ENCODE measurements at places on chromosomes 7 and 10. TPM values are rescaled to one million over a fixed set of nuclear protein-coding genes. Genes with fewer than 3 reads are reported as not detected.

SLC29A4 gene
- total RNA-seq = 17.4 TPM

MKX gene
- total RNA-seq = 1.1 TPM

AKR1E2 gene
- total RNA-seq = 18.5 TPM

ITPRID1 gene
- total RNA-seq = not detected

CUBN gene
- total RNA-seq = 31.0 TPM

TDRD1 gene
- 0.22 TPM for total RNA-seq

MOGAT3 gene
- total RNA-seq = not detected

FAM25G gene
- not detected for total RNA-seq

GRCh38 chr7:131721660-131722059 is 165.2 kb upstream of the PODXL start:
- no peaks in the 10 kb centered on the region for H3K36me3 ChIP-seq
- H3K27ac ChIP-seq = no peak overlapping the region
- DNase-seq = no peak
- H3K27me3 ChIP-seq = no peaks in the 10 kb centered on the region
- no peak overlapping the region for H3K4me3 ChIP-seq

DNA sequence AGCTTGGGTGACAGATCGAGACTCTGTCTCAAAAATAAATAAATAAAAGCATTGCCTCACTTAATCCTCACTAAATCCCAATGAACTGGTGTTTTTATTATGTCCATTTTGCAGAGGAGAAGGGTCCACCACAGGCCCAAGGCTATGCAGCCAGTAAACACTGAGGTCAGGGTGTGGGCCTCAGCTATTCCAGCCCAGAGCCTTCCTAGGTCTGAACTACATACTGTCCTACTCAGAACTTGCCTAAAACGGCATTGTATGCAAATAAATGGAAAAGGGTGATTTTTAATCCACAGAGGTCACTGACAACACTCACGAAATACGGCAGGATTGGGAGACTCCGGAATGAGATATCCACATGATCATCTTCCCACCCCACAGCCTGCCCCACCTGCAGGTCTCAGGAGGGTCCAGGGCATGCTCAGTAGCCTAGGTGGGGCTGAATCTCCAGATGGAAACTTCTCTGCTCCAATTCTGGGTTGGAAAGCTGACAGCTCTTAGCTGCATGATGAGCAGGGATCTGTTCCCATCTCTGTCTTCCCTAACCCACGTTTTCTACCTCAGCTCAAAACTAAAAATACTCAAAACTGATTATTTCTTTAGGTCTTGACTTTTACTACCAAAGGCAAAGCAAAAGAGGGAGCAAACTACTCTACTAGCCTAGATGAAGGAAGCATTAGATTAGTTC is 121.0 kb downstream of the SORBS1 start:
- H3K27me3 ChIP-seq = no peaks in the 10 kb centered on the region
- H3K36me3 ChIP-seq = no peaks in the 10 kb centered on the region
- no peak overlapping the region for H3K4me3 ChIP-seq

GRCh38 chr10:86313621-86314041 is 53.0 kb downstream of the GRID1 start:
- H3K27me3 ChIP-seq = no peaks in the 10 kb centered on the region
- peak; percentile 62 for DNase-seq
- peak overlapping the region; percentile 27 for H3K27ac ChIP-seq

DNA sequence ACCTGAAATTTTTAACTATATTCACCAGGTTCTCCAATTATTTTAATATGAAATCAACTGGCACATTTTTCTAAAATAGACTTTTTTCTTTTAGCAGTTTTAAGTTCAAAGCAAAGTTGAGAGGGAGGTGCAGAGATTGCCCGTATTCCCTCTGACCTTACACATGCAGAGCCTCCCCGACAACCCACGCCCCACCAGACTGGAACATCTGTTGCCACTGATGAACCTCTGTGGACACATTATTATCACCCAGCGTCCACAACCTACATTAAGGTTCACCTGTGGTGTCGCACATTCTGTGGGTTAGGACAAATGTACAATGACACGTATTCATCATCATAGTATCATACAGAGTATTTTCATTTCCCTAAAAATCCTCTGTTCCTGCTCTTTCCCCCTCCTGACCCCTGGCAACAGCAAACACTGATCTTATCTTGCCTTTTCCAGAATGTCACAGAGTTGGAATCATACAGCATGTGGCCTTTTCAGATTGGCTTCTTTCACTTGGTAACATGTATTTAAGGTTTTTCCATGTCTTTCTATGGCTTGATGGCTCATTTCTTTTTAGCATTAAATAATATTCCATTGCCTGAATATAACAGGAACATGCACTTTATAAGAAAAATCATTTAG is 37.1 kb downstream of the COBL start:
- no peaks in the 10 kb centered on the region for H3K36me3 ChIP-seq
- no peak for DNase-seq
- H3K4me1 ChIP-seq = no peaks in the 10 kb centered on the region
- H3K27me3 ChIP-seq = no peaks in the 10 kb centered on the region

- no peak overlapping the region for H3K4me3 ChIP-seq
- H3K36me3 ChIP-seq = no peaks in the 10 kb centered on the region
- H3K27me3 ChIP-seq = no peaks in the 10 kb centered on the region
- H3K27ac ChIP-seq = no peak overlapping the region
Measured at GRCh38 chr7:45650404-45651394, 76.5 kb downstream of the ADCY1 start.

GRCh38 chr7:154864523-154864891 is 138.4 kb downstream of the PAXIP1 start:
- H3K4me1 ChIP-seq = no peaks in the 10 kb centered on the region
- no peak overlapping the region for H3K4me3 ChIP-seq
- H3K27me3 ChIP-seq = no peaks in the 10 kb centered on the region
- no peak for DNase-seq

DNA sequence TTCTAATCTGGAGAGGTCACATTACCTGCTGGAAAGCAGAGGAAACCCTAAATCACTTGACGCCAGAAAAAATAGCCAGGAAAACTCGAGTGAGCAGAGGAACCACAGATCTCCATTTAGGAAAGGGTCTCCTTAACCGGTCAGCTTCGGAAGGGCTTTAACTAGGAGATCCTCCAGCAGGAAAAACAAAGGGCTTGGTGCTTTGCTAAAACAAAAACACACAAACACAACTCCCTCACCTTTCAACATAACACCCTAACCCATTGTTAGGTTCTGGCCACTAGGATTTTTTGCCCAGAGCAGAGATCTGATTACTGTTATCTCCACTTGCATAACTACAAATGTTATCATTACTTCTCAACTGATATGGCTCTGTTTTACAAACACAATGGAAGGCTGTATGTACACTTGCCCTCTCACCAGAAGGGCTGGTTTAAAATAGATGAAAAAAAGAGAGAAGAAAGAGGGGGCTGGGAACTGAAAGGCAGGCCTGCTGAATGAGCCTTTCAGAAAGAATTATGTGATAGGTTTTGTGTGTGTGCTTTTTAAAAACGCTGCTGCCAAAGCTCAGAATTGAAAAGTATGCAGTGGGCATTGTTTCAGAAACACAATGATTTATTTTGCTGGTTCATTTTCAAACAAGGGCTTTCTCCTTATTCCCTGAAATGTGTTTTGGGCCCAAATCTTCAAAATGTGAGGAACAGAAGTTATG is 161.5 kb downstream of the FGFR2 start:
- no peak overlapping the region for H3K4me3 ChIP-seq
- no peak for DNase-seq
- peak overlapping the region; percentile 27 for H3K27ac ChIP-seq
- no peaks in the 10 kb centered on the region for H3K36me3 ChIP-seq

DNA sequence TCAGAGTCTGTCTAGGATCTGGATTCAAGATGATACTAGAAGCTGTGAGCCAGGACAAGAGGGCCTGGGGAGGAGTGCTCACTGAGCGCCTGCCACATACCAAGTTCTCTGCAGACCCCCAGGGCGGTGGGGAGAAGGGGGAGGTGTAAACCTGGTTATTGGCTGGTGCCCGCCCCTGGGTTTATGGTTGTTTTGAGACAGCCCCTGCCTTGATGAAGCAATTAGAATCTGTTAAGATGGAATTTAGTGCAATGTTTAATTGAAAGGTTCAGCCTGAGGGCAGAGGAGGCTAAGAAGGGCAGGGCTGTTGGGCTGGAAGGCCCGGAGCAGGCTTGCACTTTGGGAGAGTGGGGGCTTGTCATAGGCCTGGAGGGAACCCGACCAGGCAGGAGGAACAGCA is 42.7 kb downstream of the PRF1 start:
- DNase-seq = no peak
- peaks cover 11% of the 10 kb centered on the region for H3K4me1 ChIP-seq
- no peaks in the 10 kb centered on the region for H3K27me3 ChIP-seq
- no peaks in the 10 kb centered on the region for H3K36me3 ChIP-seq
- H3K4me3 ChIP-seq = no peak overlapping the region

- DNase-seq = no peak
- H3K4me3 ChIP-seq = no peak overlapping the region
- H3K36me3 ChIP-seq = no peaks in the 10 kb centered on the region
Measured at GRCh38 chr7:96685353-96685752, 24.3 kb downstream of the SEM1 start.

DNA sequence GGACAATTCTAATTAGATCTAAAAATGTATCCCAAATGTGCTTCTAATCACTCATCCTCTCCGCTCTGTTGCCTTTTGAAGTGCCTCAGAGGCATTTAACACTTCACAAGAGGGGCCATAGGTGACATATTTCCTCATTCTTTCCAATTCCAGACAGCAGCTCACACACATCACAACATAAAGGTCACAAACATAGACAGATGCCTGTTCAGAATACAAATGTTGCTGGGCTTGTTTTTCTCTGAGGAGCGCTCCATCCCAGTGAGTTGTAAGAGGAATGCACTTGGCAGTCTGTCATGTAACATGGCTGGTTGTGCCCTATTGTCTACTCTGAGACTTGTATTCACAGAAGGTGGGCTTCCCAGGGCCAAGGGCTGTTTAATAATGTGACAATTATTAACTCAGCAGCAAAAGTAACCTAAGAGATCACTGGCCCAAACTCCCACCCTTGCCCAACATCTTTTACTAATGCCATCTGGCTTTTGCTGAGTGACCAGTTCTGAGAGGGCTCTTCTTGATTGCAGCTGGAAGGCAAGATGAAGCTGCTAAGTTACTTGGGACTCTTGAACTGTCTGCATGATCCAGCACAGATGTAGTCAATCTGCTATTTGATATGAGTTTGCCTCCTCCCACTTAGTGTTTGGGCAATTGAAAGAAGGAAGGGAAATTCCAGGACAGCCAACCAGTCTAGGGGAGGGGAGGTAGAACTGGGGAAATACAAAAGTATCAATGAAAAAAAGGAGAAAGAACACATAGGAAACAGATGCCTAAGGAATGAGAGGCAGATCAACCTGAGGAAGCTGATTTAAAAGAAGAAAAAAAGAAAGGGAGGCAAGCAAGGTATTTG is 13.6 kb downstream of the PON2 start:
- no peaks in the 10 kb centered on the region for H3K27me3 ChIP-seq
- H3K27ac ChIP-seq = no peak overlapping the region
- no peaks in the 10 kb centered on the region for H3K36me3 ChIP-seq
- H3K4me3 ChIP-seq = no peak overlapping the region
- H3K4me1 ChIP-seq = no peaks in the 10 kb centered on the region
- DNase-seq = no peak

DNA sequence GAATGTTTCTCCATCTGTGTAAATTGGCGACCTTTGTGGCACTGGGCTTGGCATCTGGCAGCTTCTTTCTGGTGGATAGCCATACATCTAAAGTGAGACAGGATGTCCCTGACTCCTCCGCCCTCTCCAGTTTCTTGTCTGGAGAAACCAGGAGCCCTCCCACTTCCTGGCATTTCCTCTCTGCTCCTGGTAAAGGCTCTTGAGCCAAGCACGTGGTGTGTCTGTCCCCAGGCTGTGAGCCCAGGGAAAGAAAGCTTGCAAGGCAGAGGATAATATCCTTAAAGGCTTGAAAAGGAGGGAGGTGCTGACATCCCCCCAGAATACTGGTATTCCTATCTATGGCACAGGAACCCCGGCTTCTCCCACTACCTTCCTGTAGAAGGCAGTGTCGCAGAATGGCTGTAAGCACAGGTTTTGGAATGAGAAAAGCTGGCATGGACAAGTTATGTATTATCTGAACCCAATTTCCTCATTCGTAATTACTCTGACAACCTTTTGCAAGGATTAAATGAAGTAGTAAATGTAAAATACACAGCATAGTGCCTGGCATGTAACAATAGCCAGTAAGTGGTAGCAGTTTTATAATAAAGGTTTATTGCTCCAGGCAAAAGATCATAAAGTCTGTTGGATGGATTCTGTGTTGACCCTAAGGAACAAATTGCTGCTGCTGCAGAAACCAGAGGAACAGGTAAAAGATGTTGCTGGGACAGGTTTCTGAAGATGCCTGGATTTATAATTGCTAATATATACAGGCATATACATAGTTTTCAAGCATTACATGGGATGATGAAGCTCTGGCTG is 11.8 kb upstream of the ACSL5 start:
- peak; percentile 51 for DNase-seq
- H3K4me1 ChIP-seq = peaks cover 8% of the 10 kb centered on the region
- no peaks in the 10 kb centered on the region for H3K36me3 ChIP-seq
